ENCODE measurements at places on chromosomes 2 and 18.

DNA sequence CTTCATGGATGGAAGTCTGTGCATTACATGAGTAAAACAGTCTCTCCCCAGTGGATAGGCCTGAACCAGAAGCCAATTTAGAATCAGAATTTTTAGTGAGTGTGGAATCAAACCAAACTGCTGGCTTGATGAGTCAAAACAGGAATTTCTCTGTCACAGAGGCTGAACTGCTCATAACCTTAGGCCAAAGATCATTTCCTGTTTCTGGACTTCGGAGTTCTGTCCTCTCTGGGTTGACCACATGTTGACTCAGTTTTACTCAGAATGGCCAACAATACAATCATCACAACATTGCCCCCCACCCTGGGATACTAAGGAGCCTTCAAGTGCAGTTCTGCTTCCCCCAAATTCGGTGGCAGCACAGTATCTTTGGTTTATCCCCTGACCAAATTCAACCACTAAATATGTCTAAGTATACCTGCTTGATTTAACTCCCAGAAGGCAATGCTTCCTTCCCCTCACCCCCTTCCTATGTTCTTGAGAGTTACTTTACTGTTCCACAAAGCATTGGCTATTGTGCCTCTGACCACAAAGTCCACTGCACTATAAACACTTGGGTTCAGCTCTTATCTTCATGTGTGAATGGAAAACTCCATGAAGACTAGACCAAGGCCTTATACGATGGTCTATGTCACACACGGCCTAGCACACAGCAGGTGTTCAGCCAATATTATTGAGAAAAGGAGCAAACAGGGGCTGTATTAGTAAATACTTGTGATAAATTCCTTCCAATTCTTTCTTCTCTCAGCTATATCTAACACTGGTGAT is 67.8 kb downstream of the NXPH2 start:
- DNase-seq = no peak

GRCh38 chr18:48949606-48950535 is 894 bp downstream of the SMAD7 start:
- DNase-seq = no peak

- no peak for DNase-seq
Measured at GRCh38 chr2:122034344-122034743, 278.9 kb downstream of the TSN start.

DNA sequence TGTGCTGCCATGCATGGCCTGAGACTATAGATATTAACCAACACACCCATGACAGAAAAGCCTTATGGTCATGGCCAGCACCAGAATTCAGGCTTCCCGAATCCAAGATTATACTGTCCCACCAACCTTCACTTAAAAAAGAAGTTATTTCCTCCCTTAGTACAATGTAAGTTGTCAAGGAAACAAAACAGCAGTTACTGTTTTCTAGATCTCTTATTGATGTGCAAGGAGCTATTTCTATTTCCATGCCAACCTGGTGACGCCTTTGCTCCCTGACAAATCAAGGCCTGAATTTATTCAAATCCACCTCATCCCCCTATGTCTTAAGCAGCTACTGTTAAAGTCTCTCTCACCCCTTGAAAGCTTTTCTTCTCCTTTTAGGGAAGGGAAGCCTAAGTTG is 249.3 kb downstream of the ZNF521 start:
- no peak for DNase-seq

DNA sequence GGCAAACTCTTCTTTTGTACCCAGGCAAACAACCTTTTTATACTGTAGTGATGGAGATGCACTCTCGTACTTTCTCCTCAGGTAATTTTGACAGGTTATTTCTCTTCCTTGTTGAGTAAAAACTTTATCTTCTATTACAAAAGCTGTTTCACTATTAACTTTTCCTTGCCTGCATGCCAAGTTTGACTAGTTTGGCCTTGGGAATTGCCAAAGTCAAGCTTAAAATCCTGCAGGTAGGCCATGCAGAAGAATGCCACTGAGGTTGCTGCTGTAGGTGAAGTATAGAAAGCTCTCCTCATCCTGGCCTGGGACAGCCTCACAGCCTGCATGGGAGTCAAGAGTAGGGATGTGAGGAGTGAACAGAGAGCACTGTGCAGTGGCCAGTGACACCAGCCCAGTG is 1293.5 kb upstream of the CHAC2 start:
- DNase-seq = no peak

GRCh38 chr18:378079-378478 is 110.2 kb upstream of the THOC1 start:
- no peak for DNase-seq

DNA sequence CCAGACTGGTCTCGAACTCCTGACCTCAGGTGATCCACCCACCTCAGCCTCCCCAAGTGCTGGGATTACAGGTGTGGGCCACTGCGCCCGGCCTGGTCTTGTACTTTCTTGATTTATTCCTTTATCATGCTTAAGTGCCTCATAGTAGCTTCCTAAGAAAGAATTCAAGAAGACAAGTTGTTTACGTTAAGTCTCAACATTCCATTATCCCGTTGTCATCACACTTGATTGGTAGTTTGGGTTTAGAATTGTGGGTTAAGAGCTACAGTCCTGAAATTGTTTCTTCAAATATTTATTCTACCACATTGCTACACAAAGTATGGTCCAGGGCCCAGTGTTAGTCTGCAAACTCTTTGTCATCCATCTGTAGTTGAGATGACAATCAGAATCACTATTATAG is 194.0 kb downstream of the VWC2L start:
- no peak for DNase-seq

- DNase-seq = no peak
Measured at GRCh38 chr2:128367601-128368359, 49.1 kb upstream of the HS6ST1 start.

- DNase-seq = no peak
Measured at GRCh38 chr2:229408356-229408755, 137.3 kb upstream of the PID1 start.

- DNase-seq = no peak
Measured at GRCh38 chr2:227370092-227370491, 9.0 kb downstream of the TM4SF20 start.

DNA sequence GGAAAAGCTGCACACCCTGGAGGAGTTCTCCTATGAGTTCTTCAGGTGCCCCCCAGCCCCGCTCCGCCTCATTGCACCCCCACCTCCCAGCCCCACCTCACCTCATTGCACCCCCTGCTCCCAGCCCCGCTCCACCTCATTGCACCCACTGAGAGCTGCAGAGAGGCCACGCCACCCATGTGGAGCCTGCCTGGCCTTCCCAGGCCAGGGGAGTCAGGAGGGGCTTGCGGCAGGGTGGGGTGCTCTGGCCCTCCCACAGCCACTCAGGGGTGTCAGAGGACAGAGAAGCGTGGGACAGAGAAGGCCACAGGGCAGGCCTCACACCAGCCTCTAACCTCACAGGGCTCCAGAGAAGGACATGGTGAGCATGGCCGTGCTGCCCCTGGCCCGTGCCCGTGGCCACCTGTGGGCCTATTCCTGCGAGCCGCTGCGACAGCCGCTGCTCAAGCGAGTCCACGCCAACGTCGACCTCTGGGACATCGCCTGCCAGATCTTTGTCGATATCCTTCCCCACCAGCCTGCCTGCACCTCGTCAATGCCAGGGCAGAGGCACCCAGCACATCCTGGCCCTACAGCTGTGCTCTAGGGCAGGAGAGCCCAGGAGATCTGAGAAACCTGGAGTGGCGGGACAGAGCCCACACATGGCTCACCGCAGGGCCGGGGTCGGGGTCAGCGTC is 15.0 kb upstream of the GPR17 start:
- no peak for DNase-seq

DNA sequence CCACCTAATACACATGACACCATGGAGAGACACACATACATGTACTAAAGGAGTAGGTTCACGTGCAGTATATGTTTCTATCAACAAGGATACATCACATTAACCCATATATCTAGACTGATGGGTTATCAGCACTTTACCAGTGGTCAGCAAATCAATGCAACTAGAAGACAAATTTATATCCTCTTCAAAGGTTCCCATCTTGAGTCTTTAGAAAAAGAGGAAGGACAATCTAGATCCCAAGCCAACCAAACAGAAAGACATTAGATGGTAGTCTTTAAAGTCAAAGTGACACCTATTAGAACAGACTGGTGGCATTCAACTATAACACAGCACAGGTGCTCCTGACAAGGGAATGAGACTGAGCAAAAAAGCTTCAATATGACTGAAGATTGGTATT is 13.8 kb upstream of the SERTAD2 start:
- no peak for DNase-seq

- DNase-seq = no peak
Measured at GRCh38 chr2:129318581-129319421, 660.7 kb upstream of the RAB6C start.

DNA sequence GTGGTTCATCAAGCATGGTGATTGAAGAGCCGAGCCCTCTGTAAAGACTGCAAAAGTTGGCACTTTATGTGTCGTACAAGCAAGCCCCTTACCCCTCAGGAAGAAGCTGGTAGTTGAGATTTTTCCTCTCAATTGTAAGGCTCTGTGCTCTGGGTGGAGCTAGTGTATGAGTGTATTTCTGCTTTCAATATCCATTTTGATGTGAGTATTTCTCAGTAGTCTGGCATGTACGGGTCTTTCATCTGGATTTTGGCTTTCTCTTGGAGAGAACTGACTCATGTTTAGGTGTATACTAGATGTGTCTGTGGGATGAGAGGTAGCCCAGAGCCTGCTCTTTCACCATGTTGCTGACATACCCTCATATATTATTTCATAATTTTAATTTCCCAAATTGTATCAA is 406.6 kb upstream of the KCNJ3 start:
- no peak for DNase-seq

DNA sequence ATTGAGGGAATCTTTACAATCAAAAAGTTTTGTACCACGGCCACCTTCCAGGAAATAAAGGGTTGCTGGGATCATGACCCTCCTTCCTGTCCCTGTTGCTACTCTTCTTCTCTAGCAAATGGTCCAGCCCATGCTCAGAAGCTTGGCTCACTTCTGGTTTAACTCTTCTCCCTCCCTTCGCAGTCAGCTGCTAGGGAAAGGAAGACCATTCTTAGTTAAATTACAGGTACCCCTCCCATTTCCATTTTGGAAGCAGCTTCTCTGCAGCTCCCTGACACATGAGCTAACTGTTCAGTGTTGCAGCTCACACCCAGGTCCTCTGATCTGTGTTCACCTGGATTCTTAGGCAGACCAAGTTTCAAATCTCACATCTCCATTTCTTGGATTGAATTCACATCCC is 100.3 kb downstream of the DOCK10 start:
- DNase-seq = no peak

GRCh38 chr2:135792401-135793150 is 44.4 kb downstream of the LCT start:
- DNase-seq = no peak

GRCh38 chr2:188251034-188251433 is 40.6 kb upstream of the GULP1 start:
- DNase-seq = no peak

Measured in stimulated activated CD8-positive, alpha-beta memory T cell treated with anti-CD3 and anti-CD28 coated beads, Interleukin-2, amount 100 ng/mL, for 1 hour (primary cell).